Activated CD4-positive, alpha-beta memory T cell treated with anti-CD3 and anti-CD28 coated beads, Interleukin-2, amount 10 ng/mL, durations not matched to agents 7 days and 5 days (primary cell): ENCODE measurements at places on chromosomes 2 and 18. TPM values are rescaled to one million over a fixed set of nuclear protein-coding genes. Genes with fewer than 3 reads are reported as not detected.

GRCh38 chr2:69955029-69955428, 6.4 kb downstream of the ASPRV1 start:
- H3K4me1 ChIP-seq, result peaks cover 11% of the 10 kb centered on the region
- DNase-seq, result no peak
- H3K4me3 ChIP-seq, result no peak overlapping the region
- peaks cover 46% of the 10 kb centered on the region for H3K27me3 ChIP-seq

GRCh38 chr2:196173505-196173904, 2.1 kb upstream of the STK17B start:
- peak overlapping the region; percentile 67 for H3K4me3 ChIP-seq
- H3K36me3 ChIP-seq, result peaks cover 48% of the 10 kb centered on the region
- H3K4me1 ChIP-seq, result peaks cover 56% of the 10 kb centered on the region
- no peak for DNase-seq
- peak overlapping the region; percentile 54 for H3K27ac ChIP-seq

DNA sequence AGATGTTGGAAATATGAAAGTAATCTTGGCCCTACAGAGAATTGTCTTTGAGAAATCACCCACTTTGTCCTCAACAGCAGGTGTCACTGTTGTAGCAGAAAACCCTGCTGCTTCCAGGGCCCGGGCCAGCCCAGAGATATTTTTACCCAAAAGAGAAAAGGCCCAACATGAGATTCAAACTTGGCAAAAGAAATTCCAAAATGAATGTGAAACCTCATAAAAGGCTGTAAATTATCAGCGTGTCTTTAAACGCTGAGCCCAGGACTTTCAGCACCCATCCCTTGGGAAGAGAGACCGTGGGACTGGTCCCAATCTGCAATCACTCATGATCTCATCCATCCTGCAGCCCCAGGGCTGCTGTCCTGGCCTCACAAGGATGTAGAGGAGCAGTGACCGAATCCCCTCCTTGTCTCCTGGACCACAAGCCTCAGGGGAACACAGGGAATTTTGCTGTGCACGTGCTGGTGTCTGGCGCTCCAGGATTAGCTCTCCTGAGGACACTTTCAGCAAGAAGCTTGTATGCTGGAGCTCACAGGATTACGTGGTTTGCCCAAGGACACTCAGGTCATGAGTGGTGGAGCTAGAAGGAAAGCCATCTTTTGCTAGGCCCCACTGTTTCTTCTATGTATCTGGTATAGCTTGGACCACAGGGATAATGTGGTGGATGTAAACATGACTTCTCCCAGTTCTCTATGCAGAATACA, 202.1 kb downstream of the RNF144A start:
- no peaks in the 10 kb centered on the region for H3K4me1 ChIP-seq
- no peak overlapping the region for H3K27ac ChIP-seq
- no peaks in the 10 kb centered on the region for H3K27me3 ChIP-seq
- no peak for DNase-seq

- no peak for DNase-seq
- peaks cover 38% of the 10 kb centered on the region for H3K27me3 ChIP-seq
- no peaks in the 10 kb centered on the region for H3K36me3 ChIP-seq
- no peak overlapping the region for H3K27ac ChIP-seq
- no peak overlapping the region for H3K4me3 ChIP-seq
Observed at GRCh38 chr2:119222863-119223520, 642 bp upstream of the STEAP3 start.

The CTAGE1 gene
- total RNA-seq, result not detected
